Stimulated activated CD4-positive, alpha-beta T cell treated with anti-CD3 and anti-CD28 coated beads, TNF-alpha, amount 100 ng/mL, for 1 hour (primary cell): ENCODE measurements at places on chromosomes 2 and 18.
A peak's percentile ranks its signal among the peaks of the same experiment; 100 is the strongest.

DNA sequence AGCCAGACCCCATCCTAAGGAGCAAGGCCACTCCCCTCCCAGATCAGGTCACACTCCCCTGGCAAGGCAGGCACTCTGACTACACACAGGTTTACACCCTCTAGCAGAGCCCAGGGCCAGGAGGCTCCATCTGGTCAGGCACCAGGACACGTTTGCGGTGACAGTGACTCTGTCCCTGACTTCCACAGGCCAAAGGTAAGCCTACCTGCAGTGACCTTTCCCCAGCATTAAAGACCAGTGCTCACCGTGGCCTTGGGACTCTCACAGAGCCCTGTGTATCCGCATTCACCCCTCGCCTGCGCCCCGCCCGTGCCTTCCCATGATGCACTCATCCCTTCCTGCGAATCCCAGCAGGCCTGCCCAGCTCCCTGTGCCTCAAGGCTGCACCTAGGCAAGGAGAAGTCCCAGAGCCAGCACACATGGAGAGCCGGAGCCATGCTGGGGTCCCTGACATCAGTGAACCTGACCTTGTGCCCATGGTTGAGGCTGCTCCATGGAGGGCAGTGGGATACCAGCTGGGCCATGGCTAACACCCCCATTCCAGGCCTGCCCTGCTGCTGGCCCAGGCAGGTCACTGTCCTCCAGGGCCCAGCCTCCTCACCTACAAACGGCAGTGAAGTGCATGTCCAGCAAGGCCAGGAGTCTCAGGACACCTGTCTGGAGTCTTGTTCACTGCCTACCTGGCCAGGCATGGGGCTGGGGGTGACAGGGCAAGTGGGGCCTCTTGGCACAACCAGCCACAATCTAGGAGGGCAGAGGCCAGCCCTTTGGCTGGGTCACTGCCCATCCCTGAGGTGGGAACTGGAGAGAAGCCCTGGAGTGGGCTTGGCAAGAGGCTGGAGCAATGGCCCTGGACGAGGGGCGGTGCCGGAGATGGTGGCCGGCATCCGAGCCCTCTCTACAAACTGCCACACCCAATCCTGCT, 3.0 kb downstream of the NEURL3 start:
- DNase-seq = no peak

GRCh38 chr2:241788572-241788971, 11.9 kb downstream of the GAL3ST2 start:
- DNase-seq = no peak

- DNase-seq = no peak
Observed at GRCh38 chr2:31324016-31324633, 90.2 kb downstream of the EHD3 start.

- DNase-seq = no peak
Observed at GRCh38 chr2:236334122-236334876, 70.1 kb upstream of the ASB18 start.

GRCh38 chr2:134401081-134401497, 147.2 kb downstream of the MGAT5 start:
- no peak for DNase-seq

GRCh38 chr2:28726177-28726576, 25.5 kb upstream of the PPP1CB start:
- no peak for DNase-seq

GRCh38 chr2:218880859-218881594, 375 bp downstream of the WNT10A start:
- no peak for DNase-seq

DNA sequence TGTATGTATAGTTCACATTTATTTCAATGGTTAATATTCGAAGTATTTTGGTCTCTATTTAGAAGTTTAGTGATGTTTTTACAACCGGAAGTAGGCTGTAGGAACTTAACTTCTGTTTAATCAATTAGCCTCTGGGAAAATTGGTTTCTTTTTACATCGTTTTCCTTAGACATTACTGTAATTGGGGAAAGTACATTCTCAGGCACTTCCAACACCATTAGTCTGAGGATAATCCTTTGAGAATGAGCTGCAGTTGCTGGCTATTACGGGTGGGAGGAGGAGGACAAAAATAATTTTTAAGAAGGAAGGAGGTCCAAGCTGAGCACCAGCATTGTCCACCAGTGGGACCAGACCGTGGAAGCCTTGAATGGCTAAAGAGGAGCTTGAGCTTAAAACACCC, 70.4 kb upstream of the ST3GAL5 start:
- DNase-seq = no peak

GRCh38 chr18:58649966-58650816, 21.1 kb upstream of the MALT1 start:
- no peak for DNase-seq

- DNase-seq = no peak
Observed at GRCh38 chr2:94767336-94767735, 103.9 kb upstream of the TEKT4 start.

GRCh38 chr18:56770097-56770496, 118.9 kb downstream of the WDR7 start:
- no peak for DNase-seq

DNA sequence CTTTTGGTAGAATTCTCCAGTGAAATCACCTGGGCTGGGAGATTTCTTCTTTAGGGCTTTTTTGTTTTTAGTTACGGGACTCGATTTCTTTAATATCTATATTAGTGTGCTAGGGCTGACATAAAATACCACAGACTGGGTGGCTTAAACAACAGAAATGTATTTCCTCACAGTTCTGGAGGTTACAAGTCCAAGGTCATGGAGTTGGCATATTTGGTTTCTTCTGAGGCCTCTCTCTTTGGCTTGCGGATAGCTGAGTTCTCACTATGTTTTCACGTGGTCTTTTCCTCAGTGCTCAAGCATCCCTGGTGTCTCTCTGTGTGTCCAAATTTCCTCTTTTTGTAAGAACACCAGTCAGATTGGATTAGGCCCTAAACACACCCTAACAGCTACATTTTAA, 208.5 kb upstream of the DTNA start:
- no peak for DNase-seq

DNA sequence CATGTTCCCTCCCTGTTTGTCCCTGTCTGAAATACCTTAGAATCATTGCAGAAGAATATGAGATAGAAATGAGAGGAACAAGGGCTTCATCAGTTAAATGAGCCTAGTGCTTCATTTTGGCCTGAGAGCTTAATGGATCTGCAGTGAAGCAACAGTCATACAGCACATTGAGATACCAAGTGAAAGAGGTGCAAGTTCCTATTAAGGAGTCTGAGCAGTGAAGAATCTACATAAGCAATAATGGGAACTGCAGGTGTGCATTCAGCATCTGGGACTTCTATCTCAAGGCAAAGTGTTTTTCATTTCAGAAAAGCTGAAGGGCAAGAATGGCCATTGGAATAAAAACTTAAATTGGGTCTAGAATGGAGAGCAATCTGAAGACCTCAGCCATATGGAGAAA, 323.2 kb upstream of the SLC39A10 start:
- DNase-seq = no peak

- DNase-seq = no peak
Observed at GRCh38 chr18:51278045-51278649, 80.7 kb upstream of the MEX3C start.

- no peak for DNase-seq
Observed at GRCh38 chr2:15047184-15047583, 414.7 kb downstream of the LRATD1 start.

- no peak for DNase-seq
Observed at GRCh38 chr18:33573193-33573592, 4.8 kb upstream of the ASXL3 start.

DNA sequence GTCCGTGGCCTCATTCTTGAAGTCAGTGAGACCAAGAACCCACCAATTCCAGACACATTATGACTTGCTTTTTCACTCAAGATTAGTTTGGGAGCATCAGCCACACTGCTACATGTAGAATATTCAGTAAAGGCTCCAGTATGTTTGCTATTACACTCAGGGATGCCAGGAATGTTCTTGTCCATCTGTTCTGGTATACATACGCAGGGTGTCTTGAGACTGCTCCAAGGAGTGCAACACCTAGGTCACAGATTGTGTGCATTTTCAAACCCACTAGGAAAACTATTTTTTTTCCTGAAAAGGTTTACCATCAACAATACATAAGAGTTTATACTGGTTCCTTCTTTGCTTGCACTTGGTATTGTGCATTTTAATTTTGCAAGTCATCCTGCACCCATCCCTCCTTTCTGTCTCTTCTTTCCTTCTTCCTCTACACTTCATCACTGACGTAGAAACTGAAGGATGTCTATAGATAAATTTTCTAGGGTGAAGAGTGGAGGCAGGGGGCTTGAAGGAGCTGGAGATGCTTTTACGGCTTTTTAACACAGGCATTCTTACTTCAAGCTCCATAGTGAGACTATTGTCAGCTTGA, 35.3 kb upstream of the MAP2 start:
- no peak for DNase-seq

DNA sequence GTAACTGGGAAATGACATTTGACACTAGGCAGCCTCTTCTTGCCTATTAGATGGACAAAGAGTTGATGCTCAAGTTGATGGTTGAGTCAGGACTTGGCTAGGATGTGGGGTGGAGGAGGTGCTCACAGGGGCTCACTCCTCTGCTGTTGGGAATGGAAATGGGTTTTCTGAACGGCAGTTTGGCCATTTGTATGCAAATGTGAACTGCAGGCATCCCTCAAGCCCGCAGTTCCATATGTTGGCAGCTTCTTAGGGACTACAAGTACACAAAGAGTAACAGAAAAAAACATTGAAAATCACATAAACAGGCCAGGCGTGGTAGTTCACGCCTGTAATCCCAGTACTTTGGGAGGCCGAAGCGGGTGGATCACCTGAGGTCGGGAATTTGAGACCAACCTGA, 80.8 kb downstream of the INPP5D start:
- no peak for DNase-seq

GRCh38 chr2:3641841-3642421, 16.1 kb upstream of the ALLC start:
- no peak for DNase-seq

GRCh38 chr18:33135951-33136660, 304.4 kb downstream of the CCDC178 start:
- no peak for DNase-seq

DNA sequence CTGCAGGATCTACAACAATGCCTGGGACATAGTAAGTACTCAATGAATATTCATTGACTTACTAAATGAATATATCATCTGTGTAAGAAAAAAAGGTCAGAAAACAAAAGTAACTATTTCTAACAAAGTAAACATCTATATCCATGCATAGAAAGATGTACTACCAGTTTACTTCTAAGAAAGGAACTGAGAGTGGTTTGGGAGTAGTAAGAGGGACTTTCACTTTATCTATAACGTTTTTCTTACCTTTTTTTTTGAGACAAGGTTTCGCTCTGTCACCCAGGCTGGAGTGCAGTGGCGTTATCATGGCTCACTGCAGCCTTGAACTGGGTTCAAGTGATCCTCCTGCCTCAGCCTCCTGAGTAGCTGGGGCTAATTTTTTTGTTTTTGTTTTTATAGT, 25.7 kb downstream of the DHX57 start:
- DNase-seq = no peak

DNA sequence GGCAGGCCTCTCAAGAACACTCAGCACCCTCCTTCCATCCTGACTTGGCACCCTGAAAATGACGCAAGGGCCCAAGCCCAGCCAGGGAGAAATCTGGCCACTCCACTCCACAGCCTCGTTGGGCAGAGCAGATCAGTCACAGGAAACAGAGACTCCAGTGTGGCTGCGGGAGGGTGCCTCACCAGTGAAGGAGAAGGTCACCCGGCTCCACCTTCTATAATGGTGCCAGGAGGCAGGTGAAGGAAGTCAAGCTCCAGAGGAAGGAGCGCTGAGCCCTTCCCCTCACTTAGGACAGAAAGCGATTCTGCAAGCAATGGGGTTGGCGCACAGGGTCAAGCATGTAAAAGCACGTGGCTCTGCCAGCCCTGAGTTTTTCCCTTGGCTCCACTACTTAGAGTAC, 35.3 kb downstream of the CRACDL start:
- no peak for DNase-seq

DNA sequence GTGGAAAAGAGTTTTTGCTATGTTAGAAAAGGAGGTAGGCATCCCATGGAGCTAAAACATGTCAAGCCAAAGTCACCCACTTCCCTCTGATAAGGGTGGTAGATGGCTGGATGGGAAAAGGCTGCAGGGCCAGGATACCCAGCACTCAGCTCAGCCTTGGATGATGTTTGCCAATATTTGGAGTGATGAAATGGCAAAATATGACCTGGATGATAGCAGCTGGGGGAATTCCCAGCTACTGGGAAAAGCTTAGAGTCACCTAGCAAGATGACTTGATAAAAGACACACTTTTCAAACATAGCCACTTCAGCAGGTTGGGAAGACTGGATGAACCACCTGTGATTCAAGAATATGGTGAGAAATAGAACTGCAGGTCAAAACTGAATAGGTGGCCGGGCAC, 10.1 kb downstream of the RFX8 start:
- no peak for DNase-seq

GRCh38 chr2:181540421-181540820, 83.2 kb downstream of the ITGA4 start:
- DNase-seq = no peak

- DNase-seq = no peak
Observed at GRCh38 chr2:32379352-32379751, 22.5 kb downstream of the BIRC6 start.

GRCh38 chr18:66734451-66734850, 130.6 kb upstream of the CDH19 start:
- no peak for DNase-seq

- peak; percentile 52 for DNase-seq
Observed at GRCh38 chr2:9782197-9782719, 61.0 kb upstream of the TAF1B start.

- DNase-seq = no peak
Observed at GRCh38 chr2:55862673-55863390, 60.8 kb downstream of the EFEMP1 start.

GRCh38 chr2:241126201-241126611, 23.1 kb downstream of the PASK start:
- DNase-seq = no peak

DNA sequence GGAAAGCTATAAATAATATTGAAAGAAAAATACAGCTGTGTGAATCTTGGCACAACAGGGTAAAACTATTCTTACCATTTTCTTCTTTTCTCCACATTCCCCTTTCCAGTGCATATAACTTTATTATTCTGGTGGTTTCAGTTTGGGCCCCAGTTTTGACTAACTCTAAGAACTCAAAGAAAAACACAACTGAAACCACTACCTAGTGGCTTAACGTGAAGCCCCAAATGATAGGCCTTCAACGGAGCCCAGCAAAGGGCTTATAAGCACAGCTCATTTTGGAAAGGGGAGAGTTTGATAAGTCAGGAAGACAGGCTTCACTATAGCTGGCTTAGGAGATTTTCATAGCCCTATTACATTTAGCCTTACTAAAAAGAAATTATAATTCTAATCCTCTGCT, 62.4 kb downstream of the PPP1R1C start:
- DNase-seq = no peak

GRCh38 chr18:21636769-21637168, 24.7 kb downstream of the SNRPD1 start:
- DNase-seq = no peak

- DNase-seq = no peak
Observed at GRCh38 chr2:229825476-229825875, 96.3 kb downstream of the TRIP12 start.

- no peak for DNase-seq
Observed at GRCh38 chr18:48095726-48096125, 165.3 kb upstream of the SMAD2 start.
